ENCODE measurements at places on chromosomes 1 and 21.

GRCh38 chr1:90114521-90115141 lies 119.7 kb downstream of the ZNF326 start:
- no peak for DNase-seq

DNA sequence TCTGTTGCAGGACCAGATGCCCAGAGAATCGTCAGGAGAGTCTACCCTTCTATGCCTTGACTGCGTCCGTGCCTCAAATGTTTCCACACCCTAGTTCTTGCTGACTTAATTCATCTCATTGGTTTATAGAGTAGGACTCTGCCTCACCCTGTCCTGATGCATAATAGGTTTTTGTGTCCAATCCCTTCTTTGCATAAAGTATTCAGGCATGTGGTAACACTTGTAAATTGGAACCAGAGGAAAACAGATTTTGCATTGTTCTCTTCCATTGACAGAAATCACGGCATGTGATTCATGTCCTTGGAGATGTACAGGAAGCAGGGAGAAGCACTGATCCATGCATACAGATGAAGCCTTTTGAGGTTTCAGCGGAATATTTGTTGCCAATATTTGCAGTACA lies 29.5 kb downstream of the PLPPR5 start:
- no peak for DNase-seq

- no peak for DNase-seq
These were observed 49.2 kb downstream of the ASH1L start for GRCh38 chr1:155513300-155513916.

DNA sequence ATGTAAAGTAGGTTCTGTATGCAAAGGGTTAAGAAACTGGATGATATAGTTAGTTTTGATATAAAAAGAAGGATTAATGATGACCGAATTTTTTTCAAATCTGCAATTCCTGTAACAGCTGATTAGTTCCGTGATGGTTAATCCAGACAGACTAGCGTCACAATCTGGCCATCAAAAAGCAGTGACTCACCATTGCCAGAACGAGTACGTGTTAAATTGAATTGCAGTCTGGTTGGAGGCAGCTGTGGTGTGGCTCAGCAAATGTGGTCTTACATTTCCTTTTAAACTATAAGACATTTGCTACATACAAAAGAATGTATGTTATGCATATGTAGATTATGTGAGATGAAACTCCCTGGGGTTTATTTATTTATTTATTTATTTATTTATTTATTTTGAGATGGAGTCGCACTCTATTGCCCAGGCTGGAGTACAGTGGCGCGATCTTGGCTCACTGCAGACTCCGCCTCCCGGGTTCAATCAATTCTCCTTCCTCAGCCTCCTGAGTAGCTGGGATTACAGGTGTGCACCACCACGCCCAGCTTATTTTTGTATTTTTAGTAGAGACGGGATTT lies 139.8 kb downstream of the RYR2 start:
- no peak for DNase-seq
